ENCODE measurements at places on chromosomes 7 and 10. TPM values are rescaled to one million over a fixed set of nuclear protein-coding genes. Genes with fewer than 3 reads are reported as not detected.
A peak's percentile ranks its signal among the peaks of the same experiment; 100 is the strongest.

PLEKHS1 gene
- 7.0 TPM for total RNA-seq

USP6NL gene
- total RNA-seq, result 20.0 TPM

DNA sequence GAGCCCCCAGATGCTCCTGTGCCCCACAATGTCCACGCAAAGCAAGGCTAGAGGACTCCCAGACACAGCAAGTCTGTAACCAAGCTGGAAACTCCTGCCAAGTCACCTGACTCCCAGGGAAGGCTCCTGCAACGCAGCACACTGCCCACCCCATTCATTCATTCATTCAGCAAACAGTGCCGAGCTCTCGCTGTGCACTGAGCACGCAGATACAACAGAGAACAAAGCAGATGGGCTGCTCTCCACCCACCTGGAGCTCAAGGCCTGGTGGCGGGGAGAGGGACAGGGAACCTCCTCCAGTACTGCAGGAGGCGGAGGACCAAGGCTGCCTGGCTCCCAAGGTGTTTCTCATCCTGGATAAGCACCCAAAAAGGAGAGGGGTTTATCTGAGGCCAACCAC is 8.6 kb downstream of the KCNH2 start:
- no peak for DNase-seq

DNA sequence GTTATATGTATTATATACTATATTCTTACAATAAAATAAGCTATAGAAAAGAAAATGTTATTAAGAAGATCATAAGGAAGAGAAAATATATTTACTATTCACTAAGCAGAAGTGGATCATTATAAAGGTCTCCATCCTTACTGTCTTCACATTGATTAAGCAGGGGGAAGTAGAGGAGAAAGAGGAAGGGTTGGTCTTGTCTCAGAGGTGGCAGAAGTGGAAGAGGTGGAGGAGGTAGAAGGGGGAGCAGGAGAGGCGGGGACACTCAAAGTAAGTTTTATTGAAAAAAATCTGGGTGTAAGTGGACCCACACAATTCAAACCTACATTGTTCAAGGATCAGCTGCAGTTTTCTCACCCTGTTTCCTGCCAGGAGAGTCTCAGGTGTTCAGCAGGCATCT is 28.9 kb upstream of the ERCC6 start:
- DNase-seq, result no peak

GRCh38 chr7:110090110-110090820 is 1000.7 kb upstream of the LRRN3 start:
- DNase-seq, result no peak

DNA sequence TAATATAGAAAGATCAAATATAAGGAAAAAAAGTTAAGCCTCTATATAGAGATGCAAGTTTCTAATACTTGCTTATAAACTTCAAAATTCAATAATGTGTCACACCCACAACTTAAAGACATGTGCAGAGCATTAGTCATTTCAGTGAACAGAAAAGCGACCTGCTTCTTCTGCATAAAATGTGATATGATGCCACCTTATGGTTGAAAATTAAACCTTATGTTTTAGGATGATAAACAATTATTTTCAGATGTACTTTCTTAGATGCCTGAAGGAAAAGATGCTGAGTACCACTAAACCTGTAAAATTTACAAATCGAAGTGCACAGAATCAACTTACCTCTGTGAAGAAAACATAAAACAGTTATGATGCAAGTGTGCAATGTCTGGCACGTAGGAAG is 96.0 kb downstream of the MTERF1 start:
- no peak for DNase-seq

GRCh38 chr10:66629996-66630395 is 295.8 kb upstream of the LRRTM3 start:
- no peak for DNase-seq

- no peak for DNase-seq
Measured at GRCh38 chr10:114307731-114308130, 68.7 kb downstream of the VWA2 start.

- no peak for DNase-seq
Measured at GRCh38 chr10:59234816-59235429, 58.5 kb downstream of the PHYHIPL start.

GRCh38 chr10:89384474-89385340 is 6.9 kb downstream of the IFIT1B start:
- no peak for DNase-seq

- peak; percentile 34 for DNase-seq
Measured at GRCh38 chr7:946256-946996, 8.1 kb downstream of the ADAP1 start.

- no peak for DNase-seq
Measured at GRCh38 chr10:11707624-11708350, 34.4 kb upstream of the ECHDC3 start.

GRCh38 chr7:24406789-24407299 is 122.9 kb downstream of the NPY start:
- DNase-seq, result no peak

Measured in lower lobe of right lung (tissue), 2 donors.